ENCODE measurements at places on chromosomes 11 and 22.

DNA sequence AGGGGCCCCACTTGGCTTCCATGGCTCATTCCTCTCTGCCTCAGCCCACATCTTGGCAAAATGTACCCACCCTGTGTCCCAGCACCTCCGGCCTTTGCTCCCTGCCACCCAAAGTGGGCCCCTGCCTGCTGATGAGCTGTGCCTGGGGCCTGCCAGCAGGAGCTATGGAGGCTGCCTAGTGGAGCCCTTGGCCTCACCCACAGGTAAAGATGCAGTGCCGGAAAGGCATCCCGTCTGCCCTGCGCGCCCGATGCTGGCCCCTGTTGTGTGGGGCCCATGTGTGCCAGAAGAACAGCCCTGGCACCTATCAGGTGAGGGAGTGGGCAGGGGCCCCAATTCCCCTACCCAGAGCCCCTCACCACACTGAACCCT, 1.3 kb downstream of the TBC1D10C start:
- no peak for DNase-seq

GRCh38 chr11:18270102-18270501, 4.0 kb downstream of the SAA1 start:
- DNase-seq = no peak

- no peak for DNase-seq
Observed at GRCh38 chr11:84164728-84165127, 878.6 kb upstream of the CCDC90B start.

DNA sequence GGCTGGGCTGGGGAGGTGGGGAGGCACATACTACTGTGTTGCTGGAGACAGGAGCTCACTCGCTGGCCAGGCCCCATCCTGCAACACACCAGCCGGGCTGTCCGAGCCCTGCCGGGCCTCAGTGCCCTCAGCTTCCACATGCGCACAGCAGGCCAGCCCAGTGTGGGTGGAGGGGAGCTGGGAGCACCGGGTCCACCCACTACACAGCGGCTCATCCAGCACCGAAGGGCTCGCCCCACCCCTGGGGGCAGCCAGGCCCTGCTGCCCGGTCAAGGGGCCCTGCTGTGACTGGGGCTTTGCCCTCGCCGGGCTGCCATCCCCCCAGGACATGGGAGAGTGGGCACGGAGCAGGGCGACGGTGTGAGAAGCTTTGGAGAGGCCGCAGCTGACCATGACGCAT, 9.3 kb downstream of the TTLL8 start:
- no peak for DNase-seq

GRCh38 chr11:85086504-85087284, 540.5 kb downstream of the DLG2 start:
- DNase-seq = no peak

DNA sequence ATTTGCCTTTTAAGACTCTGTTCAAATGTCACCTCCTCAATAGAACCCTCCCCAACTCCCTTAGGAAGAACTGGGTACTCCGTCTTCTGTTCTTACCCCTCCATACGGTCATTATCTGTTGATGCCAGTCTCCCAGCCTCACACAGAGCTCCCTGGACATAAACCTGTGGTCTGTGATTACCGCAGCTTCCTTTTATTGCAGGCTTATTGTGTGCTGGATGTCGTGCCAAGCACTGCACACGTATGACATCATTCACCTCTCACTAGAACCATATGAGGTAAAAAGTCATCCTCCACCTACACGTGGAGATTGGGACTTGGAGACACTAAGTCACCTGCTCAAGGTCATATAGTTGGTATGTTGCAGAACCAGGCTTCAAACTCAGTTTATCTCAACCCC, 15.3 kb downstream of the PTPN5 start:
- no peak for DNase-seq

DNA sequence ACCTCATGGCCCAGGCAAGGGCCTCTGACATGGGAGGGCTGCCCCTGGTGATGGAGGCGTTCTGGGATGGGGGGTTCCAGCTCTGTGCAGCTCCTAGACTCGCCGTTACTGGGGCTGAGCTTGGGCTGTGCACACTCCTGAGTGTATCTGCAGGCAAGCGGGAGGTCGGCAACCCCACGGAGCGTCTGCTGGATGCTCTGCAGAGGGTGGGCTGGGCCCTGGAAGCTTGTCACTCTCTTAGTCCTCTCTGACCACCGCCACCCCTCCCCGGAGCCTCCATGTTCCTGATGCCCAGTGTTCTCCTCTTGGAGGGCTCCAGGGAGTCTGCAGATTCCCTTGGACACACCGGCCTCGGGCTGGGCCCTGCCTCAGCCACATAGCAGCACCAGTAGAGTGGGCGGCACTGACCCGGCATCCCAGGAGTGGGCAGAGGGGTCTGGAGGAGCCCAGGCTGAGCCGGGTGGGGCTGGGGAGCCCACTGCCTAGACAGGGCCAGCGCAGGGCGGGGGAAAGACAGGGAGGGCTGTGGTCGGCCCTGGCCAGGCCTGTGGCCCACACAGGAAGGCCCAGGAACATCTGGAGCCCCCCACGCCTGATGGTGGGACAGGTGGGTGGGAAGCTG, 20.6 kb upstream of the MUC5B start:
- DNase-seq = no peak

DNA sequence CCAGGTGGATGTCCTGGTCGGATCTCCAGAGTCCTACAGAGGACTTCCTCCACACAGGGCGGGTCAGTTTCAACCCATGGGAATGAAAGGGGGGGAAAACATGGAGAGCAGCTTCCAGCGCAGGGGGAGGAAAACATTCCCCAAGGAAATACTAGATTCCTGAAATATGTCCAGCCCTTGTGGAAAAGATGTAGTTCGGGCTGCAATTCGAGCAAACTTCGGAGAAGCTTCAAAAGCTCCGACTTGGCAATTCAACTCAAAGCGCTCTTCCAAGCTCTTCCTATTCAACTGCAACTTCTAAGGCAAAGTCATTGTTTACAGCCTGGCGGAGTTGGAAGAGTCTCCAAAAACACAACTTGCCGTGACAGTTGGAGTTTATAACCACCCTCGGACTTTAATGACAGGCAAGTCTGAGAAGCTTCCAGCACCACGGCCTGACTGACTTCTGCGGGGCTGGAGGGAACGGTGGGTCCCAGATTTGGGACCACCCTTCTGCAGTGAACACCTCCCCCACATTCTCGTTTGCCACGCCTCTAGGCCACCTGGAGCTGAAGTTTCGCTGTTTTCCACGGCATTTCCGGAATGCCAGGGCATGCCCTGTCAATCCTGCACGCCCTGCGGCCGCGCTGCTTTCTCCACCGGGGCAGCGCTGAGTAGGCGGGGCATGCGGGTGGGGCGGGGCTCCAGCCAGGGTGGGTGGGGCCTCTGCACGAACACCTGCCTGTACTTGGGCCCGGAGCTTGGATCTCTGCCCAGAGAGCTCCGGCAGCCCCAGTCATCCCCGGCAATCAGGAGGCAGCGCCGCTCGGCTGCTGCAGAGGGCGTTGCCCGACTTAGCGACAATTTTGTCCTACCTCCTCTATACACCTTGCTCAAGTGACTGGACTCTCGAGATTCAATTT, 49.0 kb upstream of the BIRC3 start:
- DNase-seq = peak; percentile 30

GRCh38 chr22:49294656-49295464, 532.8 kb downstream of the BRD1 start:
- no peak for DNase-seq

DNA sequence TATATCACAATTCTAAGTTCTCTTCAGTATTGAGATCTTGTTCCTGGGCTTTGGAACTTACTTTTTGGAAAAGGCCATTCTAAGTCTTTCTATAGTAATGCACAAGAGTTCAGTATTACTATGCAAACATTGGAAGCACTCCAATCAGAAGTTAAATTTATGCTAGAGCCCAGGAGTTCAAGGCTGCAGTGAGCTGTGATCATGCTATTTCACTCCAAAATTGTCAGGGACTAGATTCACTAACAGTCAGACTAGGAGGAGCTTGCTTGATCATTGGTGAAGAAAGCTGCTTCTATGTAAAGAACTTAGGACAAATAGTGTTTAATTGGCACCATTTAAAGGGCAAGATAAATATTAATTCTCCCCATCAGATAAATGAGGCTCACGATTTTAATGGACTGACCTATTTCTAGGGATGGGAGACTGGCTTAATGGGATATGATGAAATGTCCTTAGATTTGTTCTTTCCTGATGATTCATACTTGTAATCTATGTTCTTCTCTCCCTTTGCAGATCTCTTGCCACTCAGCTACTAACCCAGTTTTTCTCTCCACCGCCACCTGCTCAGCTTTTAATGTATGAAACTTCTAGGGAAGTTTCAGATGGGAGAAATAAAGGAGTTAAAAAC, 32.6 kb upstream of the TMEM123 start:
- DNase-seq = no peak

- DNase-seq = no peak
Observed at GRCh38 chr22:31344256-31344577, 1.9 kb downstream of the PATZ1 start.

GRCh38 chr11:110977661-110978060, 265.4 kb upstream of the ARHGAP20 start:
- no peak for DNase-seq

GRCh38 chr11:130388607-130389205, 39.7 kb downstream of the ADAMTS8 start:
- DNase-seq = no peak

DNA sequence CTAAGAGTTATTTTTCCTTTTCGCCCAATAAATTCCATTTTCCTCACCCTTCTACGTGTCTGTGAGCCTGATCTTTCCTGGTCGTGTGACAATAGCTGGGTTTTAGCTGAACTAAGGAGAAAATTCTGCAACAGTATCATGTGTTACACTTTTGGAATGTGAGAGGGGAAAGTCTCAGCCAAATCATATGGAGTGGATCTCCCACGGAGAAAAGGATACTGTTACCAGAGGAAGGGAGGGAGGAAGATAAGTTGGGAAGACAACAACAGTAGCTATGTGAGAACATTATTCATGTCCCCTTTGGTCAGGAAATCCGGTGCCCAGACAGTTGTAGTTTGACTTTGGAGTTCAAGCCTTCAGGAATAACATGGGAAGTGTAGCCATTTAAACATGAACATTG, 584.0 kb upstream of the RAG2 start:
- DNase-seq = no peak

- no peak for DNase-seq
Observed at GRCh38 chr11:19922689-19923035, 210.0 kb downstream of the NAV2 start.

- DNase-seq = no peak
Observed at GRCh38 chr22:38176170-38176741, 5.4 kb downstream of the PLA2G6 start.

DNA sequence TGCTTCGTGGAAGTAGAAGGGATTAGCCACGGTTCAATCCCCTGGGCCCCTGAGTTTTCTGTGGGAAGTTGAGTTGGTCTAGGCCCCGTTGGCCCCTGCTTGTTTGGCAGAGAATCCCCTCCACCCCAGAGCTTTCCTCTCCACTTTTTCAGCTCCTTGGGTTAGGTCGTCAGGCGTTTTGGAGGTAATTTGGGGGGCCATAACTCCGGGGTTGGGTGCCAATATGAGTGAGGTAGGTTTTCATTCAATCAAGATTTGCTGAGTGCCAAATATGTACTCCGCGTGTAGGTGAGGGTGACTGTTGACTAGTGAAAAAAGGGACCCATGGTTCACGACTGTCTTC, 590 bp downstream of the ATG13 start:
- DNase-seq = no peak

DNA sequence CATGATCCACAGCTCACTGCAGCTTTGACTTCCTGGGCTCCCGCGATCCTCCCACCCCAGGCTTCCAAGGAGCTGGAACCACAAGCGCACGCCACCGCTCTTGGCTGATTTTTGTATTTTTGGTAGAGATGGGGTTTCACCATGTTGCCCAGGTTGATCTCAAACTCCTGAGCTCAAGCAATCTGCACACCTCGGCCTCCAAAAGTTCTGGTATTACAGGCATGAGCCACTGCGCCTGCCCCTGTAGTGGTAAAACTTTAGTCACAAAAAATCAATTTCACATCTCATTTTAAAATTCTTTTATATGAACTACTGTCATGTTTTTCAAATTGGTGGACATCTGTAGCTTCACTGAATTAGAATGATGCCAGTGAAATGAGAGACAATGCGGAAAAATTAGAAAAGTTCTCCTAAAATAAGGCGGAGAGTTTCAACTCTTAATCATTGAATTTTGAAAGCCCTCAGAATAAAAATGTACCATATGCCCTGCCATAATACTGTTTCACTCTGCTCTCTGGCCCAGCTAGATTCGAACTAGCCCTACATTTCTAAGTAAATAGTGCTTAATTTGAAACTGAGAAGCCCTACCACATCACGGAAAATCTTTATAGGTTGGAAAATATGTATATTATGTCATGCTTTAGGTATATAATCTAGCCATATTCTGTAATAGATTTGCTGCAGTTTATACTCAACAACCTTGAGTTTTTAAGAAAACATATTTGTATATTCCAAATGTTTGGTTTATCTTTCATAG, 78.7 kb downstream of the HORMAD2 start:
- no peak for DNase-seq

GRCh38 chr11:96124155-96124554, 200.2 kb upstream of the MTMR2 start:
- DNase-seq = no peak

- no peak for DNase-seq
Observed at GRCh38 chr11:3623767-3624458, 17.9 kb downstream of the ART5 start.

DNA sequence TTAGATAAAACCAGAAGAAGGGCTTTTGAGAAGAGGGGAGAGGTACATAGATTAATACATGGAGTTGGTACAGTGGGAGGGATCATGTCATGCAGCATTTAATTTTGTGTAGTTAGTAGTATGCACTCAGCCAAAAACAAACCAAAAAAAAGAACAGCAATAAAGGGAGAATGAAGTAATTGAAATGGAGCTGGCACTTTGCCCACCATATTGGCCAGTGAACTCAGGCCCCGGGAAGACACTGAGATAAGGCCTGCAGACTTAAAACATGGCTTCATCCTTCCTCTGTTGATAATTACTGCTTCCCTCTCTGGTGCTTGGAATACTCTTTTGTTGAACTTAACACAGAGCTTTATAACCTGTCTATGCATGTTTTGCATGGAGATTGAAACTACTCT, 3.1 kb downstream of the PANX1 start:
- no peak for DNase-seq

DNA sequence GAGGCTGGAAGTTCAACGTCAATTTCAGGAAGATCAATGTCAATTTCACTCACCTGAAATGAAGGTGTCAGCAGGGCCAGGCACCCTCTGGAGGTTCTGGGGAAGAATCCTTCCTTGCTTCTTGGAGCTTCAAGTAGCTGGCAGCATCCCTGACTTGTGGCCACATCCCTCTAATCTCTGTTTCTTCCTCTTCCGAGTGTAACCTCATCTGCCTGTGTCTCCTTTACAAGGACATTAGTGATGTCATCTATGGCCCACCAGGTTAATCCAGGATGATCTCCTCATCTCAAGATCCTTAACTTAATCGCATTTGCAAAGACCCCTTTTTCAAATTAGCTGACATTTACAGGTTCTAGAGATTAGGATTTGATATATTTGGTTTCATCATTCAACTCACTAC, 240.8 kb upstream of the MTNR1B start:
- DNase-seq = no peak

- no peak for DNase-seq
Observed at GRCh38 chr11:27161071-27161470, 120.5 kb downstream of the BBOX1 start.

DNA sequence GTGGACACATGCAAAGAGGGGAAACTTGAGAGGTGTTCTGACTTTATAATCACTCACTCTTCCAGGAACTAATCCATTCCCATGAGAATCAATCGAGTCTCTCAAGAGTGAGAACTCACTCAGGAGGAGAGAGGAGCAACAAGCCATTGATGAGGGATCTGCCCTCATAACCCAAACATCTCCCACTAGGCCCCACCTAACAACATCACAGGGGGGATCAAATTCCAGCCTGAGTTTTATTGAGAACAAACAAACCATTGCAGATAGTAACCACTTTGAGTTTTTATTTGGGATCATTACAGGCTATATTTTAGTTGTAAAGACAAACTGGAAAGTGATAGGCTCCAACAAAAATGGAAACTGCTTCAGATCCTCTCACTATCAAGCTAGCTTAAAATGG, 328.8 kb upstream of the CTSC start:
- no peak for DNase-seq

All from anterior cingulate cortex (tissue), 58 donors.